Small intestine (tissue), 16 donors: ENCODE measurements at places on chromosomes 2 and 18.

DNA sequence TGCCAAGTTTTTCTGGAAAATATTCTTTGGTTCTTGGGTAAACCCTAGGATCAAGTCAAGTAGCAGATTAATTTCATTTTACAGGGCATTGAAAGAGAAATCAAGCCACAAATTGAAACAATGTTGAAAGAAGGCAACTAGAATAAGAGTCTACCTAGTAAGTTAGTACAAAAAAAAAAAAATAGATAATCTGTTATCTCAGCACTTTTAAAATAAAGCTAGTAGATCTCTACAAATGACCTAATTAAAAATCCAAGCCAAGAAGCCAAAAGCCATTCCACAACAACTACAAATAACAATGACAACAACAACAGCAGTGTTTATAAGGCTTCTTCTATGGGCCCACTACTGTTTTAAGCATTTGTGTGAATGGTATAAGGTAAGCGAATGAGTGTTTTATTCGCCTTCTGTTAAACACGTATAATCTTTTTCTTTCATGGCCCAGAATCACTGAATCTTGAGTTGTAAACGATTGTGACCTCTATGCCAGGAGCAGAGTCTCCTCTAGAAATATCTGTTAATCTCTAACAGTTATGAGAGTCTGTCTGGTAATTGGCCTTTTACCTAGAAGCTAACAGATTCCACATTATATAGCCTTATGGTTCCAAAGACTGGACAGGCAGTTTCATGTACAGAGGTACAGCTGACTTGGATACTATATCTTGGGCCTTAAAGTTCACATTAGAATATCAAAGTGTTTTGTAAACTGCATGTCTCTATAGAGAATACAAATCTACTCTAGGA, 28.6 kb upstream of the CUL3 start:
- H3K36me3 ChIP-seq, result no peaks in the 10 kb centered on the region
- H3K27me3 ChIP-seq, result no peaks in the 10 kb centered on the region
- H3K4me1 ChIP-seq, result peaks cover 6% of the 10 kb centered on the region
- H3K4me3 ChIP-seq, result no peak overlapping the region

- H3K27me3 ChIP-seq, result no peaks in the 10 kb centered on the region
- H3K27ac ChIP-seq, result no peak overlapping the region
- H3K4me3 ChIP-seq, result no peak overlapping the region
Measured at GRCh38 chr2:241877989-241878970, 8.8 kb downstream of the RTP5 start.

DNA sequence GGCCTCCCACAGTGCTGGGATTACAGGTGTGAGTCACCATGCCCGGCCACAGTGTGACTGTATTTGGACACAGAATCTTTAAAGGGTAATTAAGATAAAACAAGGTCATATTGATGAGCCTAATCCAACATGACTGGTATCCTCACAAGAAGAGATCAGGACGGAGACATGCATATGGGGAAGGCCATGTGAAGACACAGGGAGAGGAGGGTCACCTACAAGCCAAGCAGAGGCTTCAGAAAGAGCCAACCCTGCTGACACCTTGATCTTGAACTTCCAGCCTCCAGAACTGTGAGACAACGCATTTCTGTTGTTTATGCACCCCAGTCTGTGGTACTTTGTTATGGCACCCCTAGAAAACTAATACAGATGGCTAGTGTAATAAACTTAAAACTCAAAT, 72.4 kb downstream of the REV1 start:
- no peak for DNase-seq
- H3K4me3 ChIP-seq, result no peak overlapping the region
- peaks cover 22% of the 10 kb centered on the region for H3K36me3 ChIP-seq
- no peak overlapping the region for H3K27ac ChIP-seq
- no peaks in the 10 kb centered on the region for H3K27me3 ChIP-seq
- H3K4me1 ChIP-seq, result no peaks in the 10 kb centered on the region

DNA sequence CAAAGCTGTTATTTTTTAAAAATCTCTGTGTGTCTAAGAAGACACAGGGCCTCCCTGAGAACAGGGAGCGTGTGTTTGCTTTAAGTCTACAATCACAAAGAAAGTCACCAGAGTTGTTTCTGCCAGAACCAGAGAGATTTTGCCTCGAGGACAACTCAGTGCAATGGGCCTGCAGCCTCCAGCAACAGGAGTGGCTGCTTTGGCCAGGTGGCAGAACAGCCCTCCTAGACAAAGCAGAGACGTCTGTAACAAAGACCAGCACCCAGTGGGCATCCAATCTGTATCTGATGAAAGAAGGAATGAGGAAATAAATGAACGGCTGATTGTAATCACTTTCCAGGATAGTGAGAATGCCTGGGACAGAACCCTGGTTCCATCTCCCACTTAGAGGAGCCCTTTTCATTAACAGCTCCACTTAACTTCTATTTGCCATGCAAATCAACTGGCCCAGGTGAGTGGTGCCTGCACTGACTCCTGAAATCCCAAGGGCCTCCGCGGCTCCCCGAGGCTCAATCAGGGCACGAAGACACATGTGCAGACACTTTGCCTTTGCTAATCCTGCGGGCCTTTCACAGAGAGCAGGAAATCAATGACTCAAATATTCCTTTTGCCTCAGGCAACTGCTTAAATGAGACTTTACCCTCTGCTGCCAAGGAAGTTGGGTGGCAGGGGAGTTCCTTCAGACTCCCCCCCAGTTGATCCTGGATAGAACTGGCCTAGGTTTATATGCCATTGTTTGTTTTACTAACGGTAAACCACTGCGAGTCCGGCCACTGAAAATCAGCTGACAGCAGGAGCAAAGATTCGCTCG, 146.5 kb downstream of the CABLES1 start:
- DNase-seq, result peak; percentile 57
- no peak overlapping the region for H3K27ac ChIP-seq
- no peaks in the 10 kb centered on the region for H3K27me3 ChIP-seq
- H3K4me3 ChIP-seq, result no peak overlapping the region
- no peaks in the 10 kb centered on the region for H3K36me3 ChIP-seq

- H3K27ac ChIP-seq, result no peak overlapping the region
- no peak for DNase-seq
Measured at GRCh38 chr2:101704046-101704466, 6.5 kb downstream of the MAP4K4 start.

GRCh38 chr2:59034837-59035236, 793.7 kb upstream of the FANCL start:
- no peaks in the 10 kb centered on the region for H3K36me3 ChIP-seq
- DNase-seq, result no peak
- H3K27ac ChIP-seq, result no peak overlapping the region
- no peaks in the 10 kb centered on the region for H3K4me1 ChIP-seq
- H3K4me3 ChIP-seq, result no peak overlapping the region
- no peaks in the 10 kb centered on the region for H3K27me3 ChIP-seq

- H3K27me3 ChIP-seq, result no peaks in the 10 kb centered on the region
- H3K4me3 ChIP-seq, result no peak overlapping the region
- H3K36me3 ChIP-seq, result no peaks in the 10 kb centered on the region
- no peaks in the 10 kb centered on the region for H3K4me1 ChIP-seq
Measured at GRCh38 chr18:13460946-13461345, 242.4 kb downstream of the LDLRAD4 start.

- no peak overlapping the region for H3K27ac ChIP-seq
- peak; percentile 13 for DNase-seq
- no peak overlapping the region for H3K4me3 ChIP-seq
- H3K27me3 ChIP-seq, result no peaks in the 10 kb centered on the region
- peaks cover 3% of the 10 kb centered on the region for H3K36me3 ChIP-seq
- no peaks in the 10 kb centered on the region for H3K4me1 ChIP-seq
Measured at GRCh38 chr2:25821225-25822056, 56.8 kb downstream of the ASXL2 start.

DNA sequence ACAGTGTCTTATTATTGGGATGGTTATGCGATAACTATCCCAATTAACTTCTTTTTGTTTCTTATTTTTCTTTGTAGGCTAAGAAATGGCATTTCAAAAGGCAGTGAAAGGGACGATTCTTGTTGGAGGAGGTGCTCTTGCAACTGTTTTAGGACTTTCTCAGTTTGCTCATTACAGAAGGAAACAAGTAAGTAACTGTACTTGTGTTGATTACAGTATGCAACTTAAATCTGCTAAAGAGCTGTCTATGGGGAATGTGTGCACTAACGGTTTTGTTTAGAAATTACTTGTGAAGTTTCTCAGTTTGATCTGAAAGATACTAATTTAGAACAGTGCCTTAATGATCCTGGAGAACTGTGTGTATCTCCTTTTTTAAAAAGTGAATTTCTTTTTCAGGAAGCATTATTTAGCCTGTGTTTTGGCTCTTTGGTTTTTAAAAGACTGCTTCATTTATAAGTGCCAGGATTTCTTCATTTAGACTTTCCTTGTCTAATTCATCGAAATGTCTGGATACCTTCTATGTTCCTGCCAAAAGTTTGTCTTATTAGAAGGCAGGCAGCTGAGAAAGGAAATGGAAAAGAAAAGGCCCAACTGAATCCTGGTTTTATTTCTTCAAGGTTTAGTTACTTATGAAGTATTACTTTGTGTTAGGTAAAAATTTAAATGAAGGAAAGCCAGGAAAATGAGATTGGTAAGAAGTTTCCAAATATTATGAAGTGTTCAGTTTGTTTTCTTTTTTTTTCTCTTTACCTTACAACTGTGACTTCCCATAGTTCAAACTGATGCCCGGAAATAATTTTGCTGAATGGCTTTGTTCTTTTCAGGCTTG, 40.1 kb downstream of the GPD2 start:
- DNase-seq, result no peak
- H3K27me3 ChIP-seq, result no peaks in the 10 kb centered on the region
- no peaks in the 10 kb centered on the region for H3K4me1 ChIP-seq
- no peak overlapping the region for H3K27ac ChIP-seq
- H3K36me3 ChIP-seq, result no peaks in the 10 kb centered on the region
- no peak overlapping the region for H3K4me3 ChIP-seq

DNA sequence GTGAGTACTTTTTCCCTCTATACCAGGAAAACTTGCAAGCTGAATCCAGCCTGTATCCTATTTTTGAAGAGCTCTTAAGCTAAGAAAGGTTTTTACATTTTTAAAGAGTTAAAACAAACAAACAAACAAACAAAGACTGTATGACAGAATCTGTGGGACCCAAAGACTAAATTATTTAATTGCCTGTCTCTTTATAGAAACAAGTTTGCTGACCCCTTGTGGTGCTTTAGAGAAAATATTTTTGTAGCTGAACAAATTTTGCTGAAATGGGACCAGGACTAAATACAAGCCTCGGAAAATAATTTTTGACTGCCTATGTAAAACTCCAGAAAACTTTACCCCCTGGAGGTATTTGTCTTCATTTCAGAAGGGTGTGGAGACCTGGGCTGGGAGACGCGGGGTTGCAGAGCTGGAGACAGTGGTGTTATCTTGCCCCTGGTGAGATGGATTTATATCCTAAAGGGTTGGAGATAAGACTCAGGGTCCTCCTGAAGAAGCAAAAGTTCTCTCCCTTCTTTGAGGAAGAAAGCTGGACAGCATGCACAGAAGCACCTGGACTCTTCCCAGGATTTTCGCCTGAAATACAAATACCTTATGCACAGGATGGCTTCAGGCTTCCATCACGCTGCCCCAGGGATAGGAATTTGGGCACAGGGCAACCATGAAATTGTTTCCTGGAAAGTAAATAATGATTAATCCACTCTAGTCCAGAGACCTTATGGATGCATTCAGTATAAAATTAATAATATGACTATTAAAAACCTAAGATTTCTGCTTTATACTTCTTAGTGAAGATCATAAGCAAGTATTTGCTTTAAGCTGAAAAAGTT, 54.3 kb downstream of the TMX3 start:
- no peaks in the 10 kb centered on the region for H3K4me1 ChIP-seq
- peak; percentile 14 for DNase-seq
- H3K27ac ChIP-seq, result no peak overlapping the region
- H3K36me3 ChIP-seq, result no peaks in the 10 kb centered on the region
- no peaks in the 10 kb centered on the region for H3K27me3 ChIP-seq

DNA sequence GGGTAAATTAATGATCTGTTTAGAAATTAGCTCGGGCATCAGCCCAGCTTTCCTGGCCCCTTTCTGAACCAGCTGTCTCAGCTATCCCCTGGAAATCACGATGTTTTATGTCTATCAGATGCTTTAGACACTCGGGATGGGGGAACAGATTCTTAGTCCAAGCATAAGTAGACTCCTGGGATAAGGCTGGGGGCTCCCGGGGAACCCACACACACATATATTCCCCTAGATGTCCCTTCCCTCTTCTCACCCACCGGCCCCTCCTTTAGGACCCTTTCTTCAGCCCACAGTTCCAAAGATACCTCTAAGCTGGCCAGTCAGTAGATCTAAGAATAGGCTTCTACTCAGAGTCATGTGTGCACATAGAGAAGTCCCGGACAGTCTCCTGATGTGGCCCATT, 151.5 kb upstream of the COPS8 start:
- no peak overlapping the region for H3K27ac ChIP-seq
- no peaks in the 10 kb centered on the region for H3K27me3 ChIP-seq
- no peaks in the 10 kb centered on the region for H3K36me3 ChIP-seq

DNA sequence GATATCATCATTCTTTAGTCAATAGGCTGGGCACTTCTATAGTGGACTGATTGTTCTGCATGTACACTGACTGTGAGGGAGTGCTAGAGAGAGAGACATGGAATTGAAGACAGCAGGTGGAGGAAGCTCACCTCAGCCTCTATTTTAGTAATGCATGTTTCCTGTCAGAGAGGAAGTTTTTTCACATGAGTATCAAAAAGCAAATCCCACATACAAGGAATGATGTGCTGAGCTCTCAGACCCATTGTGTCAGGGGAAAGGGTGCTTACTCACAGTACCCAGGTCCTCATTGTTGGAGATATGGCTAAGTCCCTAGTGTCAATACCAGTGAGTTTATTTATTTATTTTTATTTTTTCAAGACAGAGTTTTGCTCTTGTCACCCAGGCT, 9.9 kb upstream of the CDK15 start:
- DNase-seq, result no peak
- H3K4me1 ChIP-seq, result no peaks in the 10 kb centered on the region
- no peak overlapping the region for H3K4me3 ChIP-seq
- H3K27me3 ChIP-seq, result no peaks in the 10 kb centered on the region

- no peak for DNase-seq
- H3K36me3 ChIP-seq, result no peaks in the 10 kb centered on the region
- H3K4me1 ChIP-seq, result no peaks in the 10 kb centered on the region
- H3K27ac ChIP-seq, result no peak overlapping the region
Measured at GRCh38 chr2:109467701-109468100, 146.1 kb downstream of the SEPTIN10 start.

GRCh38 chr2:178258916-178259315, 64.6 kb downstream of the OSBPL6 start:
- no peak for DNase-seq
- H3K36me3 ChIP-seq, result no peaks in the 10 kb centered on the region
- no peaks in the 10 kb centered on the region for H3K27me3 ChIP-seq
- H3K4me3 ChIP-seq, result no peak overlapping the region
- no peaks in the 10 kb centered on the region for H3K4me1 ChIP-seq

- DNase-seq, result no peak
- no peaks in the 10 kb centered on the region for H3K36me3 ChIP-seq
- H3K27ac ChIP-seq, result no peak overlapping the region
- no peaks in the 10 kb centered on the region for H3K27me3 ChIP-seq
Measured at GRCh38 chr2:12683457-12684100, 33.2 kb upstream of the TRIB2 start.
